ENCODE measurements at places on chromosomes 3 and 15. TPM values are rescaled to one million over a fixed set of nuclear protein-coding genes. Genes with fewer than 3 reads are reported as not detected.

DNA sequence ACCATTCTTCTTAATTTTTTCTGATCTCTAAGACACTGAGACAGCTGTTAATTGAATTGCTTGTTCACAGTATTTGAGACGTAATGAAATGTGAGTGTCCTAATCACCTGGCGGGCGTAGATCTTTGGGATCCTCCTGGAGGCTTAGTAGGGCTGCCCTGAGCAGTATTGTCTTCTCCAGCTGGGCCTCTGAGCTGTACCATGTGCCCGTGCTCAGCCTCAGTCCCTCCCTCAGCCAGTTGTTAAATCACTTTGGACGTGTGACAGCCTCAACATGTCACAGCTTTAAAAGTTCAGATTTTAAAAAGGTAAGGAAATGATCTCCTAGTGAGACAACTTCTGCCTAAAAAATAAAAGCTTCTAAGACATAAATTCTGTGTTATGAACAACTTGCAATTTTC lies 35.5 kb downstream of the IGF1R start:
- DNase-seq: no peak

GRCh38 chr3:189236352-189236751 lies 64.6 kb downstream of the TPRG1 start:
- DNase-seq: no peak

The CCR3 gene
- total RNA-seq: 0.10 TPM

The ACKR4 gene
- 0.98 TPM for total RNA-seq

The COL6A6 gene
- not detected for total RNA-seq

The FAM81A gene
- 4.9 TPM for total RNA-seq

DNA sequence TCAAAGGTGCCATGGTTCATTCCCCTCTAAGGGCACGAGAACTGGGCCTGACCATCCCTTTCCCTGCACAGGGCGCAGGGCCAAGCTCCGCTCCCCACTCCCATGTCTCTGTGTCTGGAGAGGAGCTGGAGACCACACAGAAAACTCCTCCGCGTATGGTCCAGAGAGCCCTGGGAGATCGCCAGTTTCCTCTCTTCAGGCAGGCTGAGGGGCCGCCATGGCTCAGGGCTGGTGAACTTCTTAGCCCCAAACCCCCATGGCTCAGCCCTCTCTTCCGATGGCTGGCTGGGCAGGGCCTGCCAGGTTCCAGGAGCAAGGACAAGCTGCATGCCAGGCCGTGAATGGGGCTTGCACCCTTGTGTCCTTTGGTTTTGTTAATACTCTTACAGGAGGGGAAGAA lies 52.9 kb downstream of the EXOG start:
- no peak for DNase-seq

DNA sequence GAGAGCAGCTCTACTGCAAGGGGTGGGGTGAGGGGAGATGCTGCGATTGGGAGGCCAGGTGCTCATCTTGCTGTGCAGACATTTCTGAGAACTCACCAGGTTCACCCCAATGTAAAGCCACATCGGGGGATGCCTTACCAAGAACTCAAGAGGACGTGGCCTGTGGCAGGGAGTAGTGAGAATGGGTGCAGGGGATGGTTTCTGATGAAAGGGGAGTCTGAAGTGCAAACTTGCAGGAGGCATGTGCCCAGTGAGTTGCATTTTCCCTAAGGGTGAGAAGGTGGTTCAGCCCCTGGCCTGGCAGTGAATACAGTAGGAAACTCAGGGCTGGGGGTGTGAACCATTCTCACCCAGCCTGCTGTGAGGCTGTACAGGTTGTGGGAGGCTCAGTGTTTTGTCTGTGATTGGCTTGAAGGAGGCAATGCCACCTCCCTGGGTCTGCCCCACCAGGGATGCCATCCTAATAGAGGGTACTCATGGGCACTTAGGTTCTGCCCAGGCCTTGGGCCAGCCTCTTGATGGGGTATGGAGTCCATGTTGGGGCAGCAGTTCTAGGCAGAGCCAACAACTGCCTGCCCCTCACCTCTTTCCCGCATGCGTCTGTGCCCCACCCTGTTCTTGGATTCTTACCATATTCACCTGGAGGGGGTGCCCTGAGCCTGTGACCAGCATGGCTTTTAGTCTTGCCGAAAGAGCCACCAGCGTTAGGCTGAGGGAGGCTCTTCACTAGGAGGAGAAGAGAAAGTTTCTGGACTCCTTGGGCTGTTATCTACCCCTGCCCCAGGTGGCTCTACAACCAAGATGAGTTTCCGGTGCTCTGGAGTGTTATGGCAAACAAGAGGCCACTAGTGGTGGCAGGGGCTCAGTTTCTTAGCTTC lies 4.5 kb downstream of the HEMK1 start:
- DNase-seq: no peak

The GOLGA6L1 gene
- not detected for total RNA-seq

DNA sequence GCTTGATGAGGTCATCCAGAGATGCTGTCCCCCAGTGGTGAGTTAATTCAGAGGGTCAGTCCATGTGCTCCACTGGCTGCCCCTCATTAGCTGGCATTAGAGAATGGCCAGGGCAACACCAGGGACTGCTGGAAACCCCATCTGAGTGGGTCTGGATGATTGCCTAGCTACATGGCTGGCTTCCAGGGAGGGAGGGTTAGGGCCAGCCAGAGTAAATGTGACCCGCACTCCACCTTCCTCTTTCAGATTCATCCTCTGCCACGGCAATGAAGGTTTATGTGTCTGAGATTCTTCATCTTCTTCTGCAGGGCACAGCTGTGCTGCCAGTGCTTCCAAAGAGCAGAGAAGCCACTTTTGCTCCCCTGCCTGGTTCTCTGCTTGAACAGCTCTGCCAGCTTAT lies 391.9 kb downstream of the OCA2 start:
- no peak for DNase-seq

GRCh38 chr3:56886314-56886713 lies 84.6 kb upstream of the ARHGEF3 start:
- no peak for DNase-seq

GRCh38 chr15:50911001-50911400 lies 2.5 kb downstream of the AP4E1 start:
- no peak for DNase-seq

- DNase-seq: no peak
Measured at GRCh38 chr15:75779504-75779903, 63.7 kb upstream of the UBE2Q2 start.

GRCh38 chr3:127439621-127440020 lies 150.9 kb downstream of the TPRA1 start:
- no peak for DNase-seq

DNA sequence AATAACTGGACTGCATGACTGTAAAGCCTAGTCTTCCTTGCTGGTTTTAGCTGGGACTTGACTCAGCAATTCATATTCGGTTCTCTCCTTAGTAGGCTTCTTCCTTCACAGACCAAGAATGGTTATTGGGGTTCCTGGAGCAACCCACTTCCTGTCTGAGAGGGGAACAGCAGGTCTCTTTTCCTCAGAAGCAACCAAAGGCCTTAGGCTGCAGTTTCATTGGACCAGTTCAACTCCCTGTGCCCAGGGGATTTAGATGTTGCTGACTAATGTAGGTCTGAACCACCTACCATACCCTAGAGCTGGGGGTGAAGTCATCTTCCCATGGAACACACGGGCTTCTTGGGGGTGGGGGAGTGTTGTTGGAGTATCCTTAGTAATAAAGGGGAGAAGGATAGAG lies 84.0 kb upstream of the SKOR1 start:
- DNase-seq: peak; percentile 4

The PODXL2 gene
- 6.9 TPM for total RNA-seq

- DNase-seq: peak; percentile 4
Measured at GRCh38 chr3:65146179-65146578, 458.4 kb upstream of the ADAMTS9 start.

The IQCF5 gene
- total RNA-seq: not detected

The PLA2G4E gene
- total RNA-seq: not detected

The IDH3A gene
- total RNA-seq: 54.9 TPM

The MUC20 gene
- total RNA-seq: not detected

The TRH gene
- total RNA-seq: not detected

GRCh38 chr3:7754653-7755441 lies 746.8 kb upstream of the LMCD1 start:
- DNase-seq: no peak

The CNTN4 gene
- not detected for total RNA-seq

GRCh38 chr15:59703979-59704796 lies 15.1 kb upstream of the BNIP2 start:
- DNase-seq: no peak

DNA sequence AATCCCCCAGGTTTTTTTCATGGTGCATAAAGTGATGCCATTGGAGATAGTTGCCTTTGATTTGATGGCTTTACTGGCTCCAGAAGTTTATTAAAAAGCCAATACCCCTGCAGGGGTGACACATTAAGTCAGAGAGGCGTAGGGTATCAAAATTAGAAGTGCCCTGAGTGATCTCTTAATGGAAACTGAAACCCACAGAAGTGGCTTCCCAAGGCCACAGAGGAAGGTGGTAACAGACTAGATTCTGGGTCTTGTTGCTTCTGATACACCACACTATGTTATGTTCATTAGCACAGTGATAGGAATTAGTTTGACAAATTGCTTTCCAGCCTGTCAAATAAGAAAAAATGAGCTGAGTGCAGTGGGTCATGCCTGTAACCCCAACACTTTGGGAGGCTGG lies 112.3 kb downstream of the IQCH start:
- no peak for DNase-seq

DNA sequence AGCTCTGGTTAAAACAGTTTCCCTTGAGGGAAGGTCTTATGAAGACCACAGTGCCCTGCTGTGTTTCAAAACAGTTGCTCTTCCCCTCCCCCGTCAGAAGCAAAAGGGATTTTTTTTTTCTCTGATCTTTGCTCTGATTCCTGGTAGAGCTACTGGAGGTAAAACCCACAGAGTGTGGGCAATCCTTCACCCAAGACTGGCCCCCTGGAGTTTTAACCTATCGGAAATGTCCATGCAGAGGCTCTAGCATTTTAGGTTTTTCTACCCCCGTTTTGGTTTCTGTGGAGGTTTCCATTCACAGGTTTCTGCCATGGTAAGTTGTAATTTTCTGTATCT lies 27.7 kb downstream of the GRM2 start:
- no peak for DNase-seq

The ARL6IP5 gene
- 175 TPM for total RNA-seq

The RARB gene
- 37.4 TPM for total RNA-seq

The RBP2 gene
- total RNA-seq: not detected

The PTPRG gene
- total RNA-seq: 44.9 TPM

The CFAP92 gene
- total RNA-seq: 0.36 TPM

The CNOT10 gene
- total RNA-seq: 38.9 TPM

The ARPIN gene
- total RNA-seq: 12.0 TPM

DNA sequence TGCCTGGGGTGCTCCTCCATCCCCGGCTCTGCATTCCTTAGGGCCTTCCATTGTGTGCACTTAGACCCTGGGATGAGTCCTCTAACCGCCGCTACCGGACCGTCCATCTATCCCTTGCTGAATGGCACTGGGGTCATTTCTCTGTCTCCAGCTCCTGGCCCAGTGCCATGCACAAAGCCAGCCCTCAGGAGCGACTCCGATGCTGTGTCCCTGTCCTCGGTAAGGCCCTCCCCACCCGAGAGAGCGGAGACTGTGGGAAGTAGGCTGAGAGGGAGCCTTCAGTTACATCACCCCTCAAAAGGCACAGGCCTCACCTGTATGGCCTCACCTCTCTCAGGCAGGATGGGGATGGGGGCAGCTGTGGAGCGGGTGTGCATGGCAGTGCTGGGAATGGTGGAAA lies 33.8 kb downstream of the MUC4 start:
- DNase-seq: no peak

The C3orf52 gene
- total RNA-seq: 7.4 TPM

GRCh38 chr15:69311319-69311721 lies 12.6 kb downstream of the PAQR5 start:
- peak; percentile 41 for DNase-seq

- peak; percentile 78 for DNase-seq
Measured at GRCh38 chr15:70833861-70834765, 19.8 kb downstream of the LARP6 start.

- no peak for DNase-seq
Measured at GRCh38 chr3:14503706-14504065, 36.5 kb downstream of the GRIP2 start.

DNA sequence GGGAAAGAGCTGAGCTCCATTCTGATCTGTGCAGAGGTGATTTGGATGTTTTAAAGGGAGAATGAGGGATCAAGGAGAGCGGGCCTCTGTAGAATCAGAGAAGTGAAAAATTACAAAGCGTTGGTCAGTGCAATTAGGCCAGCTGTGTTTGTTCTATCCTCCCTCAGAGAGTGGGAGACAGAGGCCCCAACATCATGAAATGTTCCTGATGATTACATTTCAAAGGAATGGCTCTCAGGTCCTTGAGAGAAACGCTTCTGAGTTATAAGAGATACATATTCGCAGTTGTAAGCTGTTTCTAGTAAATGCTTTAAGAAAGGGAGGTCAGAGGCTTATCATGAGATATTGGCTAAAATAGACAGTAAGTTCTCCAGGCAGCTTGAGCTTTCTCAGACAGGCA lies 15.7 kb upstream of the CAND2 start:
- DNase-seq: no peak

The CHRM5 gene
- not detected for total RNA-seq

- no peak for DNase-seq
Measured at GRCh38 chr3:123279121-123279520, 77.4 kb downstream of the SEC22A start.

DNA sequence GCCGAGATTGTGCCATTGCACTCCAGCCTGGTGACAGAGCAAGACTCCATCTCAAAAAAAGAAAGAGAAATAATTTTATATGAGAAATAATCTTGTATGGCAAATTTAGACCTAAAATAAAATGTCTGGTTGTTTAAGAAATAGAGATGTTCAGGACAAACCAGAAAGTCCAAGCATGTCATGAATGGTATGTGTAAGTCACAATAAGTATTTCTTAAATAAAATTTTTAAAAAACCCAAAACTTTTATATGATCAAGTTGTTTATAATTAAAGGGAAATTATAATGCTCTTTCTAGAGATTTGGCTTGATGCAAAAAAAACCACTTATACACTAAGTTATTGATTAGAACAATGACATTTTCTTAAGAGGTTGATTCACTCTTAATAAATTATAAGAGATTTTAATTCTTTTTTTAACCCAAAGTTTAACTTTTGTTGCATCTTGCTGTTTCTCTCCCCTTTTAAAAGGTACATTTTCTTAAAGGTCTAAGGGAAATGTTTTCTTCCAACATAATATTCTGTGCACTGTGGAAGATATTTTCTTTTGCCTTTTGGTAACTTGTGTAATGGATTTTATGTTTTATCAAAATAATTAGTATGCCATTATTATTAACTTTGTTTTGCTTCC lies 105.7 kb downstream of the RTP4 start:
- peak; percentile 24 for DNase-seq

The CORO2B gene
- total RNA-seq: 5.9 TPM

GRCh38 chr15:41513506-41514227 lies at the start of gene LTK:
LTK (minus strand) TSS chr15:41513827; CDS start chr15:41513709, 118 bp downstream.
- DNase-seq: peak; percentile 74

- DNase-seq: no peak
Measured at GRCh38 chr3:171694888-171695287, 115.4 kb downstream of the PLD1 start.

GRCh38 chr15:42604894-42605744 lies 29.7 kb downstream of the STARD9 start:
- DNase-seq: peak; percentile 57

The PLXND1 gene
- 68.0 TPM for total RNA-seq

- DNase-seq: peak; percentile 86
Measured at GRCh38 chr3:111669926-111670630, 74.9 kb upstream of the ZBED2 start.

GRCh38 chr3:148865049-148865448 lies at the start of gene CPA3:
CPA3 (plus strand) TSS chr3:148865296; CDS start chr3:148865308, 12 bp downstream.
- DNase-seq: no peak

GRCh38 chr15:62407962-62408361 lies 242.9 kb upstream of the C2CD4B start:
- no peak for DNase-seq

Data from RPMI7951 (cell line).